Stimulated activated naive CD4-positive, alpha-beta T cell treated with Interleukin-2 at 50 U/mL for 16 hours (primary cell): ENCODE measurements at places on chromosomes 4 and X.

GRCh38 chrX:27522500-27522899, 59.4 kb upstream of the PPP4R3C start:
- no peak for DNase-seq

DNA sequence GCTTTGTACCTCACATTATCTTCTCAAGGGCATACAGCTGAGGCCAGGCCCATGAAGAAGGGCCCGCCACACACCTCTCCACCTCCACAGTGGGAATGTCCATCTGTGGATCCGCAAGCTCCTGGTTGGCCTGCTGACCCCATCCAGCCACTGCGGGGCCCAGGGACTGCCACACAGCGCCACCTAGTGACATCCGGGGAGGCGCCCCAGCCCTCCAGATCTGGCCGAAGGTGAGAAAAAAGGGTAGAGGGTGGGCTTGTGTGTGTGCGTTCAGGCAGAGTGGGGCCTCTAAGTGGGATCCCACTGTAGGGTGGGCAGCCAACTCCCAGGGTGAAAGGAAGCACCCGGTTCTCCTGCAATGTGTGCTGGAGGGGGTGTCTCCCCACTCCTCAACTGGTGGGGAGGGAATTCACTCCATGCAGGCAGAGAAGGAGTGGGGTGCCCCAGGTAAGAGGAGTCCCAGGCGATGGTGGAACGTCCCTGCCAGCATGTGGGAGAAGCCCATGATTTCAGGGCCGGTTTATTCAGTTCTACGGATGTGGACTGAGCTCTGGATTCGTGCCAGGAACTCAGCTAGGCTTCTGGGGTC, 117.3 kb downstream of the ENPP6 start:
- no peak for DNase-seq

DNA sequence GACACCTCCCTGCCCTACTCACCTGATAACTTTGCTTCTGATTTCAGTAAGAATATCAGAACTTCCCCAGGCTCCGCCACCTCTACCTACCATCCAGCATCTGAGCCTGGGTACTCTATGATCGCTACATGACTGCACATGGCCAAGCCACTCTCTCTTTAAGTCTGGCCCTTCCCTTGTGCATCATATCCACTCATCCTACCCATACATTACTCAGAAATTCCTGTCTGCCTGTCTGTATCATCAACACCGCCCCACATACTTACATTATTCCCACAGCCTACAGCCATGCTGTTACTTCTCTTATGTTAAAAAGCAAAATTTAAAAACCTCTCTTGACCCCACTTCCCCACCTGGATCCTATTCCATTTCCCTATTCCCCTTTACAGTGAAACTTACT, 84.7 kb downstream of the SCD5 start:
- no peak for DNase-seq

GRCh38 chr4:3239303-3239702, 9.7 kb upstream of the MSANTD1 start:
- DNase-seq, result no peak

DNA sequence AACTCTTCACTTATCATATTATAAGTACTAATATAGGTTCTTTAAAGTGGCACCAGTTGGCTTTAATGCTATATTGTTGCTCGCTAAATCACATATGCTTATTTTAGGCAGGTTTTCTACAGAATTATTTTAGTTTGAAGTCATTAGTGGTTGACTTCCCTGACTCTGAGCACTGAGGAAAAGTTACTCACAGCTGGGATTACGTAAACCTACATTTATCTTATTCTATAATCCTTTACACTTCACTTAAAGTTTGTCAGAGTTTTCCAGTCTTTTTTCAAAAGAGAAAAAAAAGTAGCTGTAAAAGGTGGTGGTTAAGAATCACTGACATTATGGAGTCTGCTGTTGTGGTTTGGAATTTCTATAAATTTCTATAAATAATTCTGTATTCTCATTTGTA, 5.8 kb downstream of the UGT2B4 start:
- DNase-seq, result no peak

GRCh38 chr4:55175779-55176231, 50.4 kb upstream of the KDR start:
- DNase-seq, result no peak

DNA sequence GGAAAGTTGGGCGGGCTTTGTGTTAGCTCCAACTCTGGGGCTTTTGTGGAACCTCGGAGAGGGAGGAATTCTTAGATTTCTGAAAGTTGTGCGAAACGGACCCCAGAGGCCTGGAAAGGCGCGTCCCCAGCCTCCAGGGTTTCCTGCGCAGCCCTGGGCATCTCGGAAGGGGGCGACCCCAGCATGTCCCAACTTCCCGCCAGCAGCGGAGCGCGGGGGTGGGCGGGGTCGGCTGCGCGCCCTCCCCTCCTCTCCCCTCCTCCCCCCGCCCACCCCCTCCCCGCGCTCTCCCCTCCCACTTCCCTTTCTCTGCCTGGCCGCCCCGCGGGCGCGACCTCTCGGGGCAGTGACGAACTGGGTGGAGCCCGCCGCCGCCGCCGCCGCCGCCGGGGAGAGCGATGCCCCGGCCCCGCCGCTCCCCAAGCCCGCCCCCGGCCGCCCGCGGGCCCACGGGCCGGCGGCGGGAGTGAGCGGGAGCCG, 16.8 kb downstream of the PTTG2 start:
- peak; percentile 69 for DNase-seq

GRCh38 chrX:74420196-74421035, 877 bp upstream of the SLC16A2 start:
- DNase-seq, result no peak

GRCh38 chr4:31702326-31702725, 982.2 kb downstream of the PCDH7 start:
- DNase-seq, result no peak

DNA sequence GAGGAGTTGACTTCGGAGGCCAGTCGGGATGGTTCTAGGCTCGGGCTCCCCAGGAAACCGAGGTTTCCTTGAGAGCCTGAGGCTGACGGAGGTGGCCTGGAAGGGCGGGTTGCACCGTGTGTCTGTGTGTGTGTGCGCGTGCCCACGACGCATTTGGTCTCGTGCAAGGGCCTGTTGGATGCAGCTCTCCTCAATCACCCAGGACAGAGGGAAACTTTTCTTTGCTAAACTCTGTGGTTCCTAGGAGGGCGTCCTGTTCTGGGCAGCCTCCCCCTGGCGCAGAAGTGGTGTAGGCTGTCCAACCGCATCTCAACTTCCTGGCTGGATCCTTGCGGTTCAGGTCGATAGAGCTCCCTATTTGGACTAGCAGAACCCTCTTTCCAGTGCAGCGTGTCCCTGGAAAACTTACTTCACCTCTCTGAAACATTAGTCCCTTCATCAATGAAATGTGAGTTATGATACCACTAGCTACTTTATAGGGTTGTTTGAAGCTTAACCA, 973 bp downstream of the STK32B start:
- no peak for DNase-seq

DNA sequence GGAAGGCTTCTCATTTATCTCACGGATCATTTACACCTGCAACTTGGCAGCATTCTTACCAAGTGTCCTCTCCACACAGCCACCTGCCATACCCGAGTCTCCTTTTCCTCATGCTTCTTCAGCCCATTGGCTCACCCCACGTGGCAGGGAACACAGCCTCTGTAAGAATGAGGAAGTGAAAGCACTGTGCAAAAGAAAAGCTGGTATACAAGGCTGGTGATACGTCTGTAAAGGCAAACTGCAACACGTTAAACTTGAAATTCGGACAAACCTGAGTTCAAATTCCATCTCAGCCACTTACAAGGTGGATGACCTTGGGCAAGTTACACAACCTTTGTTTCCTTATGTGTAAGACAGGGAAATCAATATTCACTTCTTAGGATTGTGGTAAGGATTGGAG, 164.0 kb upstream of the RASGEF1B start:
- no peak for DNase-seq

GRCh38 chrX:72080800-72081199, 50.9 kb downstream of the RTL5 start:
- no peak for DNase-seq

DNA sequence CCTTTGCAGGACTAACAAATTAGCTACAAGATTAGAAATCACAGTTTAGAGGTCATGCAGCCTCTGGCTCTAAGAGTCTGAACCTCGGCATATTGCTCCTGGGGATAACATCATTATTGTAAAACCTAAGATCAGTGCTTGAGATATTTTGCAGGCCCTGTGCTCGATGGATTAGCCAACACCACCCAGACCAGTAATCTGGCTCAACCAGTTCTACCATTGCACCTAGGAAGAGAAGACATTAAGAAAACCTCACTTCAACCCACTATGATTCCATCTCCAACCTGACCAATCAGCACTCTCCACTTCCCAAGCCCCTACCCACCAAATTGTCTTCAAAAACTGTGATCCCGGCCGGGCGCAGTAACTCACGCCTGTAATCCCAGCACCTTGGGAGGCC, 43.6 kb downstream of the WFS1 start:
- no peak for DNase-seq

GRCh38 chrX:19075754-19076153, 46.5 kb downstream of the ADGRG2 start:
- DNase-seq, result no peak

- no peak for DNase-seq
Measured at GRCh38 chr4:174228988-174229387, 54.5 kb downstream of the FBXO8 start.

- no peak for DNase-seq
Measured at GRCh38 chrX:150868625-150869024, 29.8 kb downstream of the CD99L2 start.

DNA sequence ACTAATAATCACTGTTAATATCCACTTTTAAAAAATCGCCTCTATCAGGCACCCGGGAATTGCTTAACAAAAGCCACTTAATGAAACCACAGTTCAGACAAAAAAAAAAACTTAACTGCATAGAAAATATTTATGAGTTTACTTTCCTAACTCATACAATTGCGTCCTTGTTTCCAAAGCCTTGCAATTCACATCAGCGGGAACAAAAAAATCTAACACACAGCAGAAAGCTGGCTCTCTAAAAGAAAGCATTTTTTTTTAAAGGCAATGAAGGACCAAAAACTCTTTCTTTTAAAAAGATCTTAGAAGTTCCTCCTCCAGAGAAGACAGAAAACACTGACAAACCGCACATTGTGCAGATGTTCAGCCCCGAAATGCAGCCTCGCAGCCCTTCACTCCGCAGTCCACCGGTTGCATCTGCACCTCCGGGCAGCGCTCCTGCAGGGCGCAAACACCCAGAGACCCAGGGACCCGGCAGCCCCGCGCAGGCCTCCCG, 812 bp downstream of the FAT1 start:
- DNase-seq, result no peak

GRCh38 chr4:71872767-71873415, 89.0 kb upstream of the GC start:
- DNase-seq, result no peak

DNA sequence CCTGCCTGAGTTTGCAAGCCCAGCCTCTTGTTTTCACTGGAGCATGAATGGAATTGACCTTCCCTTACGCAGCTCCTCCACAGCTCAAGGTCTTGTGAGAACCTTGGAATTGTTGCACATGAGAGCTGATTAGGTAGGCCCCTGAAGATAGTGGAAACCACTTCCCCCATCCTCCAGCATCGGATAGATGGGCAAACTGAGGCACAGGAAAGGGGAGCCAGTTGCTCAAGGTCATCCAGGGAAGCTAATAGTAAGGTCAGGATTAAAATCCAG, 27.2 kb downstream of the PJA1 start:
- no peak for DNase-seq

- no peak for DNase-seq
Measured at GRCh38 chr4:151401739-151402138, 7.2 kb upstream of the FHIP1A start.

- DNase-seq, result no peak
Measured at GRCh38 chr4:15031993-15032675, 29.9 kb downstream of the CPEB2 start.
